ENCODE measurements at places on chromosomes 7 and 10.

GRCh38 chr7:142992427-142992826 is 30.3 kb upstream of the KEL start:
- DNase-seq: no peak

DNA sequence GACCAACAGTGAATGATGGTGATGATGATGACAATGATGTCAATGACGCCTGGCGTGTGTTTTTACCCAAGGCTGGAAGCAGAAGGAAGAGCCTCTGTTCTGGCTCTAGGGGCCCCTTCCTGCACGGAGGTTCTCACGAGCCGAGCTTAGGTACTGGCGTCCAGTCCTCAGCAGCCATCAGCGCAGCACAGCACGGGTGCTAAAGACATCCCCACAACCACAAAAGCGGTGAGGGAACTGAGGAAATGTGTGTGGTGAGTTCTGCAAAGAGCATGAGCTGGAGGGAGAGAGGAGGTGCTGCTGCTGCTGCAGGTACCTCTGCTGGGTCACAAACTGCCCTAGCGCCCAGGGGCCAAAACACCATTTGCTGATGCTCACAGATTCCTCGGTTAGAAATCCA is 81.6 kb downstream of the SFMBT2 start:
- DNase-seq: no peak

DNA sequence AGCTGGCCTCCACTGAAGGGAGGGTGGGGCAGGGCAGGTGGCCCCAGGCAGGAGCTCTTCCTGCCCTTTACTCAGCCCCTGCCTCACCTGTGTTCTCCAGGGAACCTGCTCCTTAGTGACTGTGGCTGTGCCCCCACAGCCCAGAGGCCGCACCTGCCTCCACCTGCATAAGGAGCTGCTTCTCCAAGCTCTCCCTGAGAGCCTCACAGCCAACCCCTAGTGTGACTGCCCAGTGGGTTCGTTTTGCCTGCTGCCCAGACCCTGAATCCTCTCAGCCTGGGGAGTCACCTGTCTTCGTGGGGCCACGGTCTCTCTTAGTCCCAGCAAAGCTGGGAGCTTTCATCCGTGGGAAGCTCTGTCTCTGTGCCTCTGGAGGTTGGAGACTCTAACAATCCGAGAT is 94.4 kb downstream of the GLRX3 start:
- DNase-seq: no peak

GRCh38 chr10:16612115-16612980 is 90.7 kb upstream of the C1QL3 start:
- no peak for DNase-seq

DNA sequence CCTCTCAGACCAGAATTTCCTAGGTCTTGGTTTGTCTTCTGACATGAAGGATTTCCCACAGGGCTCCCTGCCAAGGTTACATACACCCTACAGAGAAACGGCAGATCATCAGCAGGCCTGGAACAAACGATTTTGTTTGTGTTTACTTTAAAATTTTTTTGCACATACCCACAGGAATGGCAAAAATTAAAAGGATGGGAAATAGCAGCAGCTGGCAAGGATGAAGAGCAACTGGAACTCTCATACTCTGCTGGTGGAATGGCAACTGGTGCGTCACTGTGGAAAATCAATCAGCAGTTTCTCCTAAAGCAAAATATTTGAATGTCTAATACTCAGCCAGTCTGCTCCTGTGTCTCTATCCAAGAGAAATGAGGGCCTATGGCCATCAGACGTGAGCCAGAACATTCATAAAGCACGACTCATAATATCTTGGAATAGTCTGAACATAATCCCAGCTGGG is 6.5 kb downstream of the BAIAP2L1 start:
- DNase-seq: no peak

GRCh38 chr10:103069453-103070331 is 123.4 kb downstream of the NT5C2 start:
- peak; percentile 61 for DNase-seq

- no peak for DNase-seq
Measured at GRCh38 chr10:129372172-129372571, 94.9 kb upstream of the MGMT start.

All from caudate nucleus (tissue), 63 donors.